Effector CD8-positive, alpha-beta T cell (primary cell): ENCODE measurements at places on chromosomes 3 and 15.

GRCh38 chr3:25610167-25610566 lies 54.5 kb downstream of the TOP2B start:
- no peak for DNase-seq

DNA sequence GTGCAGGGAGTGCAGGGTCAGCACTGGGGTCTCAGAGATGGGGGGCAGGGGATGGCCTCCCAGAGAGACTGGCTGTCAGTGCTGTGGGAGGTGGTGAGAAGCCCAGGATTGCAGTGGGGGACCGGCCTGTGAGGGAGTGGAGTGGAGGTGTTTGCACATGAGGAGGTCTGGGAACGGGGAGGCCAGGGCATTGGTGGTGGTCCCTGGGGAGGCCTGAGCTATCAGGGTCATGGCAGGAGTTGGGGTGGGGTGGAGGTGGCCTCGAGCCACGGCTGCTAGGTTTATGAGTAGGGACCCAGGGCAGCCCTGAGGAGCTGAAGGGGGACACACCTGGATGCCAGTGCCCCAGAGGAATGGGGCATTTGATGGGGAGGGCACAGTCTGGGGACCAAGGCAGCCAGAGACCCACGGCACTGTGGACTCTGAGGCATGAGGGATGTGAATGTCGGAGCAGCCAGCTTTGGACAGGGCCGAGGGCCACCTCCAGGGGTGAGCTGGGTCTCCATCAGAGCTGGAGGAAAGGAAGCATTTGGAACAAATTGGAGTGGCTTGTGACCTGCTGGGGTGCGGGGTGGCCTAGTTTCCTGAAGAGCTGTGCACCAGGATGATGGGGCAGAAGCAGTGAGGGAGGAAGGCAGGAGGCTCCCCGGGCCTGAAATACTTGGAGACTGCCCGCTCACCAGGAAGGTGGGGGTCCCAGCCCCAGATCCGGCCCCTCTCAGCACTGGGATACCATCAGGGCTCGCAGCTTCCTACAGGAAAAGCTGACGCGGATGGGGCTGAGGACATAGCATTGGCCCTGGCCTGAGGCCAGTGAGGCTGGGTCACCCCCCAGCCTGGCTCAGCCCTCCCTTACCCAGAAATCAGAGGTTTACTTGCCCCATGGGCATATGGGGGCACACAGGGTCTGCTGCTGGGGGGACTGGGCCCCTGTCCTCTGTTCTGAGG lies 9.5 kb upstream of the CSPG4 start:
- DNase-seq = no peak

- no peak for DNase-seq
Observed at GRCh38 chr3:2218816-2219215, 120.2 kb downstream of the CNTN4 start.

DNA sequence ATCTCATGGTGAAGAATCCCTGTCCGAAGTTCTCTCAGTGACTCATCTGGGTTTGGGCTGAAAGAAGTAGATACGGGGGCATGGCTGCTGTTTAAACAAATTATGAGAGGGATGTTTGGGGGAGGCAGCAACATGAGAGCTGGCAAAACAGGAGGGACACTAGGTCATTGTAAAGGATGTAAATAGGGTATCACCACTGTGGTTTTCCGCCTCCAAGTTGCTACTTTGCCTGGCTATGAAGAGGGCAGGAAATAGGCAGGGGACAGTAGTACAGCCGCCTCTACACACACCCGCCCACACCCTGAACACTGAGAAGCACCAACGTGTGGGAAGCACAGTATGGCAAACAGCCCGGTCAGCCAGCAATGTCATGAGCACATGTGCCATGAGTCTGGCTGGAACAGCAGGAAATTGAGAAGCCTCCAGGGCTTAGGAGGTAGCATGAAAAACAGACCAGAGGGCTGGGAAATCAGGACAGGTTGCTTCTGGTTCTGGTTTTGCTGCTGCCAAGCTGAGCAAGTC lies 17.1 kb downstream of the HEXA start:
- DNase-seq = no peak

- DNase-seq = no peak
Observed at GRCh38 chr3:48409291-48410201, 20.3 kb downstream of the PLXNB1 start.

DNA sequence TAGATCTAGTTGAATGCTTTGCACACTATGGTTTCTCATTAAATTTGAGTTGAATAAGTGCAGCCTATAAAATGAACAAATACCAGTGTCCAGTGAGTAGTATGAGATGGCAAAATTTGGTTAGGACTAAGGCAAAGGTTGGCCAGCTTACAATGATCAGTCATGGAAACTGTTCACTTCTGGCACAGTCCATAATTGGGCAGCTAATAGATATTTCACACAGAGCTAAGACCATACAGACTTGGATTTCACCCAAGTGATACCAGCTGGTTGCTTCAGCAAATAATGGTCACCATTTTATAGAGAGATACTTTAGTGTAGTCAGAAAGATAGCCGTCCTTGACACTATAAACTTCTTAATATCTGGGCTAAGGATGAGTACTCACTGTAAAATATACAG lies 15.7 kb downstream of the GAP43 start:
- DNase-seq = no peak

DNA sequence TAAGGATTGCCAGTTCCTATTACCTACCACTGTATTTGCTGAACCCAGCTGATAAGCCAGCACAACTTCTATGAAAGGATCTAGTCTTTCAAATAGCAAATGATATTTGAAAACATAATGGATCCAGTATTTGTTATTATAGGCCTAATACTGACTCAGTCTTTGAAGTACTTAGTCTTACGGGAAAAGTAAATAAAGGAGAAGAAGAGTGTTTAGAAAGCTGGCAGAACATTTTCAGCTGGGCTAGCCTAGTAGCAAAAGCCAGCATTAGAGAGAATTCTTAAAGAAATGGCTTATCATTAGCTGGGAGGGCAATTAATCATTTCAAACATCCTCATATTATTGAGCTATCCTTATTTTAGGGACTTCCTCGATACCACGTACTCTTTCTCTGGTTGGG lies 101.4 kb upstream of the GOLIM4 start:
- no peak for DNase-seq

DNA sequence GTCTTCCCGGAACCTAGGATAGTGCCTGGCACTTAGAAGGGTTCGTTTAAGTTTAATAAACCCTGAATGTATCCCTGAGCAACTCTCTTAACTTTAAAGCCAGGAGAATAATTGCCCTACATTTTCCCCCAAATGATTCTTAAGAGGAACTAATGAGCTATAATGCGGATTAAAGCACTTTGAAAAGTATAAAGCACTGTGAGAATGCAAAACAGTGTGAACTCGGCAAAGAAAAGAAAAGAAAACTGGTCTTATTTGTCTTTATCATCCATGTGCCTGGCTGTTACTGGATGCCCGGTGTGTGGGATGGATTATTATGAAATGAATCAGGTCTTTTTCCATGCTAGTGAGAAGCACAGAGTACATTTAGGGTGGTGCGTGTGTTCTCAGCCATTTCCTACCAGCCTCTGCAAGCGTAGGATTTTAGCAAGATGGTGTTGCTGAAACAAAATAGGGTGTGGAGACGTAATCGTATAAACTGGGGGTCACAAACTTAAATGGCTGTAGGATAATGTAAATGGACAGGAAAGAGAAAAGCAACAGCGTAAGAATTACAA lies 983 bp downstream of the KBTBD12 start:
- DNase-seq = no peak

GRCh38 chr3:162138509-162138908 lies 641.9 kb downstream of the OTOL1 start:
- DNase-seq = no peak

DNA sequence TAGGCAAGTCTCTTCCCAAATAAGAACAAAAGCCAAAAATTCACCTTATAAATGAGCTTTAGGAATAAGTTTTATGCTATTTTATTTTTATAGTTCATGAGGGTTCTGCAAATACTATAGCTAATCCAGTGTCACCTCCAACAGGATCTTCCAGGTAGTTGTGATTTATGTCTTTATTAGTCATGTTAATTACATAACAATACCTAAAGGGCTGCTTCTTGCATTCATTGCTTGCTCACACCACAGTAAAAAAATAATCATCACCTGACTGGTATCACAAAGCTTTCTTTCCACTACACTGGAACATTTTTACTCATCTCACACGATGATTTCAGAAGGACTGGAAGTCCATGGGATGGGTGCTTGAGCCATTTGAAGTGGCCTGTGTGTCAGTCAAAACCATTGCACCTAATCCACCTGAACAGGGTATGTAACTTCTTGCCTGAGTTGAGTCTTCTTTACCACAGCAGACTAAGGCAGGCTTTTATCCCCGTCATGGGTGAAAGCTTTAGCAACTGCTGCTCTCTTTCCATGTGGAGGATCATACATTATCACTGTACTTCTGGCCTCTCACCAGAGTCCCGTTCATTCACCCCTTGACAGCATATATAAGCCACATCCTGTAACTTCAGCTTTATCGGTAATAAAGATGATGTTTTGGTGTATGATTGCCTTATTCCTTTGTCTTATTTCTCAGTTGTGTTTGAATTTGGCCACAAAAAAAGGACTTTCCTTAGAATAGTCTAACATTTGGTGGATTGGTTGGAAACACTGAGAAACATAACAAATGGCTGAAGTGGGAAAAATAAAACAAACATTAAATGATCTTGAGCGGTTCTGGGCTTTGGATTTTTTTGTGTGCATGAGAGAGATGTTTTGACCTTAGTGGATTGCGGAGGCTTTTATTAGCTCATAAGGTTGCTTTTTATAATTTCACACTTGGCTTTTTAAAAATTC lies 382.6 kb upstream of the THBS1 start:
- no peak for DNase-seq

GRCh38 chr3:123361071-123361470 lies 87.8 kb downstream of the ADCY5 start:
- no peak for DNase-seq

GRCh38 chr3:64685800-64686445 lies 1.9 kb downstream of the ADAMTS9 start:
- no peak for DNase-seq

- DNase-seq = no peak
Observed at GRCh38 chr15:38130740-38131498, 121.7 kb upstream of the SPRED1 start.
